Foreskin fibroblast (primary cell): ENCODE measurements at places on chromosomes 16 and 17.

DNA sequence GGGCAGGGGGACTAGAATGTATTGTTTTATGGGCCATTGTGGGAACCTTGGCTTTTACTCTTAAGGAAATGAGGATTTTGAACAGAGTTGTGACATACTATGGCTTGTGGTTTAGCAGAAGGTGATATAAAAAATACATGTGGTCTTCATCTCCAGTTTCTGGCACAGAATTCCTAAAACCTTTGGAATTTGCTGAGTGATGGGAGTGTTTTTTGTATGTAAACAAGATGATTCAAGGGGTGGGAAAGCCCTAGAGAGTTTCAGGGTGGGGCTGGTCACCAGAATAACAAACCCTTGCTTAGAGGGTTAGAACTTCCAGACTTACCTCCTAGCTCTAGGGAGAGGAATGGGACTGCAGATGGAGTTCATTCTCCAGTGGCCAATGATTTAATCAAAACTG is 316.1 kb downstream of the PHKB start:
- DNase-seq, result peak; percentile 20

DNA sequence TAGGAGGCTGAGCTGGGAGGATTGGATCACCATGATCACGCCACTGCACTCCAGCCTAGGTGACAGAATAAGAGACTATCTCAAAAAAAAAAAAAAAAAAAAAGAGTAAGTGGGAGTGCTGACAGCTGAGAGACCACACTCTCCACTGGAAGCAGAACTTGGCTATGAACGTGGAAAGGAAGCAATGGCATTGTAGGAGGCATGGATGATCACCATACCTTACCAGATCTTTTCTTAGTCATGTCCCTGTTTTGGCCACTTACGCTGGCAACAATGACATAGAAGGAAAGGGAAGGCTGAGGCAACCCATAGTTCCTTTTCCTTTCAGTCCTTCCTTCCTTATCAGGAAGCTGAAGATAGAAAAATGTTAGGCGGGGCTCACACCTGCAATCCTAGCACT is 3.7 kb upstream of the ATP1B2 start:
- no peak for DNase-seq

- DNase-seq, result peak; percentile 60
Measured at GRCh38 chr16:74563828-74564263, 43.1 kb downstream of the GLG1 start.

DNA sequence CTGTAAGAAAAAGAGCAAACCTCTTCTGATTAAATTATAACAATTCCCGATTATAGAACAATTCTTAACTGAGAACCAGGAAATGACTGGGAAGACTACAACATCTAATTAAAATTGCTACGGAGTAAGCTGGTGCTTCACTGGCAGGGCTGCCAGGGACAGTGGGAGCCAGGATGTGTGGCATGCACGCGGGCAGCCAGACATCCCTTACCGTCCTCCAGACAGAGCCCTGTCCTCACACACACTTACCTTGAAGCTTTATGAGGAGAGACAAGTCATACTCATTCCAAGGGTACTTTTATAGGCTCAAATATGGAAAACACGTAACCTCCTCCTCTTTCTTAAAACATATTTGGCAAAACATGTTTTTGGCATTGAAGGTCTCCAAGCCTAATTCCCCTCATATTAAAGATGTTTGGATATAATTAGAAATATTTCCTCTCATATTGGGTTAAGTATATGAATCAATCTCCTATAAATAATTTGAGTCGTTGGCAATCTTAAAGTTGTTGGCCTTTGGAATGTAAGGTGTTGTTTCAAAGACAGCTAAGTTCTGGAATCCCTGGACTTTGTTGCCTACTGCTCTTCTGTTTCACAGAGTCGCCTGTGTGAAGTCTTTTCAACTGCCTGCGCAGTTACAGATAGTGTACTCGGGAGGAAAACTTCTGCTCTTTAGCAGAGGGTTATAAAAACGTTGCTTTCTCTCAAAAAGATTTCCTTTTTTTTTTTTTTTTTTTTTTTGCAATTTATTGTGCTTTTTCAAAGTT is at the start of gene MYH1:
Gene MYH1 (minus strand): TSS at position 272 of the 767 bp plus-strand sequence. CDS start 1,900 bp downstream, outside the sequence.
- DNase-seq, result no peak

GRCh38 chr16:53974484-53975080 is 270.6 kb downstream of the FTO start:
- no peak for DNase-seq

DNA sequence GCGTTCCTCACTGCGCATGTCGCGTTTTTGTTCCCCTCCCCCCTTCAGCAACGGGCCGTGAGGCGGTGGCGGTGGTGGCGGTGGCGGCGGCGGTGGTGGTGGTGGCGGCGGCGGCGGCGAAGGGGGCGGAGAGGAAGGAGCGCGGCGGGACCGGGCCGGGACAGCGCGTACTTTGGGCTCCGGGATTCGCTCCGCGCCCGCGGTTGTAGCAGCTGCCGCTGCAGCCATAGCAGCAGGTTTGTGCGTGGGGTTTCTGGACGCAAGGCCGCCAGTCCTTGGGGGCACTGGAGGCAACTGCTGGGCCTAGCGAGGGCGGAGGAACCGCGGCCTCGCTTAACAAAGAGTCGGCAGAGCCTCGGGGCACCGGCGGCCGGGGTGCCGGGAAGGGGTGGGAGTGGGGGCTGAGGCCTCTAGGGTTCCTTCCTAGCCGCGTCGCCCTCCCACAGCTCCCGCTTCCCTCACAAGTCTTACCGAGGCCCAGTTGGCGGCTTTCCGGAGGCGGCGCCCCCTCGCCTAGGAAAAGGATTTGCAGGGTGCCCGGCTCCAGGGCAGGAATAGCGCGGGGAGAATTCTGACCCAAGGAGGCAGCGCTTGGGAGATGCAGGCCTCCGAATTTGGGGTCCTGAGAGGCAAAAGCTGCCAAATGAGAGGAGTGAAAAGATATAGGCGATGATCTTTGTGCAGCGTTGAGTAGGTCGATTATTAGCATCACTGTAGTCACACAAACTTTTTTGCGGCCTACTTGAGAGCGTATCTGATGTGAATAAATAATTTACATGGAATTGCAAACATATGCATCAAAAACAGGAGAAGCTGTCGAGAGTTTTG is at the start of gene DDX42:
Gene DDX42 (plus strand): TSS at position 30 of the 828 bp plus-strand sequence. CDS start 12,880 bp downstream, outside the sequence.
- peak; percentile 75 for DNase-seq

DNA sequence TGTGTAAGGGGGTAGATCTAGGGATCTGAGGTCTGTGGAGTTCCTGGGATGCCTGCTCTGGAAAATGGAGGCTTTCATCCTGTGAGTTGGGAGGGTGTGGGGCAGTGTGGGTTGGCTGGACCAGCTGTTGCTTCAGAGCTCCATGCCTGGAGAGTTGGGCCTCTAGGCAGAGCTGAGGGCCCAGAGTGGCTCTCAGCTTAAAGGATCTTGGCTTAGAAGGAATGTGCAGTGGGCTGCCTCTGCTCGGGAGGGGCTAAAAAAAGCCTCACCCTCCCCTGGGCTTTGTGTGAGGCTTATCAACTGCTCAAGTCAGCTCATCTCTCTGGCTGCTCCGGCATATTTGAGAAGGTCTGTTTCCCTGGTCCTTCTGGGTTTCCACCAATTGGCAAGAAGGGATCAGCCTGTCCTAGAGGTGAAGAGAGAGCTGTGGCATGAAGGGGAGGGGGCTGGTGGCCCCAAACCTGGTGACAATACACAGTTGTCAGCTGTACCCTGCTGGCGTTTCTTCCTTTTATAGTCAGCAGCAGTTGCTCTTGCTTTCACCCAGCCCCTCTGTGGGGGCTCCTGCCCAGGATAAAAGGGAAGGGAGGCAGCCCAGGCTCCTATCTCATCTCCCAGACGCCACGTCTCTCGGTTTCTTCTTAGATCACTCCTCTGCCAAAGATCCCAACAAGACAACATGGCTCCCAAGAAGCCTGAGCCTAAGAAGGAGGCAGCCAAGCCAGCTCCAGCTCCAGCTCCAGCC is at the start of gene MYL4:
Gene MYL4 (plus strand): TSS at position 605 of the 745 bp plus-strand sequence. CDS start 75 bp downstream, at position 680.
- no peak for DNase-seq

DNA sequence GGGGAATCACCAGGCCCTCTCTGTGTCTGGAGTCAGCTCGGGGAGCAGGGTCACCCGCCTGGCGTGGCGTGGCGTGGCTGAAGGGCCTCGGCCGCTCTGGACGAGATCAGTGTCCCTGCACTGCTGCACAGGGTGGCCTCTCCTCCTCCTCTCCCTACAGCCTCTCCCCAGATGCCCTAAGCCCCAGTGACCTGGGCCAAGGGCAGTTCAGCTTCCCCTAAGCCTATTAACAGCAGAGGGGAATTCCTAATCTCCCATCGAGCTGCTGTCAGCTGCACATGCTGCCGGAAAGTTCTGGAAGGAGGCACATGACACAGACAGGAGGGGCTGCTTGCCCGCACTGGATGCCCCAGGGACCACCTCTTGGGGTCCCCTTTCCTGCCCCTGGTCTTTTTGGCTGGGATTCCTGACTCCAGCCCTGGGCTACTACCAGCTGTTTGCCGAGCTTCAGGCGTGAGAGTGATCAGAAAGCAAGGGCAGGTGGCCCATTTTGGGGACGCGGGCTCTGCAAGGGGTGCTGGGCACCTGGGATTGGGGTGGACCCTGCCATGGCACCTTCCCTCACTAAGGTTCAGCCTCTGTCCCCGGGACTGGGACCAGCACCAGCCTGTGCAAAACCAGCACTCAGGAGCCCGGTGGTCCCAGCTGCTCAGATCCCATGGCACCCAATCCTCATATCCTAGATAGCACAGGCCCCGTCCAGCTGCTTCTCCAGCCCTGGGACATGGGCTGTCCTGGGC is 794 bp downstream of the PDE6G start:
- no peak for DNase-seq

DNA sequence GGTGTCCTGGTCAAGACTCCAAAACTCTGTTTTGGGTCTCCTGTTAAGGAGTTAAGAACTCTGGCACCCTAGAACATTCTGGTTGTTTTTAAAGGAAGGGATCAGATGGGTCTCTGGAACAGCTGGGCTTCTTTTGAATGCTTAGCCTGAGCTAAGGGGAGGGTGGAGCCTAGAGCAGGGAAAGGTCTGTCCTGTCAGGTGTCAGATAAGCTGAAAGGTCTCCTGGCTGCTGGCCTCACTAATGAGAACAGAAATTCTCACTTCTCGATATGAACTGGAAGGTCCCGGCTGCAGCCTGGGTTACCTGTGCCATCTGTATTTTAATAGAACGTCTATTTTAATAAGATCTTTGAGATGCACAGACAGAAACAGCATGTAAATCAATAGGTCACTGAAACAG is 69.0 kb downstream of the RAP1GAP2 start:
- no peak for DNase-seq

DNA sequence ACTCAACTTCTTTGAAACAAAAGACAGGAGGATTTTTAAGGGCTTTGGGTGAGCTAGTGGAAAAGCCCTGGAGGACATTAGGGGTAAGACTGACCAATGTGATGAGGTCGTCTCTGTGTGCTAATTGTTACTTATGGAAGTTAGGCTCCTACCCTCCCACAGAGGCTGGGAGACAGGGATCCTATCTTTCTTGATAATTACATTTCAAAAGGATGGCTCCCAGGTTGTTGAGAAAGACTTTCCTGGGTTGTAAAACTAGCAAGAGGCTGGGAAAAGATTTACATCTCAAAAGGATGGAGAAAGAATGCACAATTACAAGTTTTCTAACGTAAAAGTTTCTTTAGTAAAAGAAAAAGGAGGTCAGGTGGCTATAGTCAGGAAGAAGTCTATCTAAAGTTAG is 605.8 kb upstream of the GOT2 start:
- DNase-seq, result no peak

- DNase-seq, result no peak
Measured at GRCh38 chr17:69188796-69189195, 39.8 kb downstream of the ABCA10 start.

GRCh38 chr16:66603537-66604375 is 748 bp upstream of the CMTM3 start:
- peak; percentile 47 for DNase-seq

DNA sequence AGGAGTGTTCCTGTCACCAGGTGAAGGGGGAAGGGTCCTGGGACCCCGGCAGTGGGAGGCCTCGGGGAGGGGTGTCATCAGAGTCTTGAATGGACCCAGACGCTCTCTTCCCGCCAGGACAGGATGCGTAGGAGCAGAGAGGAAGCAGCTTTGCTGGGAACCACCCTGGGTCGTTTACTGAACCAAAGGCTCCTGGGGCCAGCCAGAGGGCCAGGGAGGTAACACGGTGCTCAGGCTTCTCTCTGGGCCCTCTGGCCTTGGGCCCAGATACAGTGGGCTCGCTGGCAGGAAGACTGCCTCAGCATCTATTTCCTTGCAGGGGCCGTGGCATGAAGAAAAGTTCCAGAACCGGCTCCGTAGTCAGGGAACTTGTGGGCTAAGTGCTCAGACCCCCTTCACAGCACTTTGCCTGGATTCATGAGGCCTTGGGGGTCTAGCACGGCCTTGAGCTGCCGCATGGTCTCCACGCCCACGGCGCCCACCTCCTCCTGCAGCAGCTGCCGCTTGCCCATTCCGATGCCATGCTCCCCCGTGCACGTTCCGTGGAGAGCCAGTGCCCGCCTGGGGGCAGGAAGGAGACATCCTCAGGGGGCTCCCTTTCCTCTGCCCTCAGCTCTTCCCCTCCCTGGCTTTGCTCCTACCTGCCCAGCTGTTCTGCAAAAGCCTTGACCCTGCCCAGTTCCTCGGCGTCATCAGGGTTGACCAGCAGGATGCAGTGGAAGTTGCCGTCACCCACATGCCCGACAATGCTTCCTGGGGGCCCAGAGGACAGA is 4.4 kb downstream of the LDHD start:
- no peak for DNase-seq

GRCh38 chr16:27977966-27978365 is 85.5 kb downstream of the GSG1L start:
- no peak for DNase-seq

DNA sequence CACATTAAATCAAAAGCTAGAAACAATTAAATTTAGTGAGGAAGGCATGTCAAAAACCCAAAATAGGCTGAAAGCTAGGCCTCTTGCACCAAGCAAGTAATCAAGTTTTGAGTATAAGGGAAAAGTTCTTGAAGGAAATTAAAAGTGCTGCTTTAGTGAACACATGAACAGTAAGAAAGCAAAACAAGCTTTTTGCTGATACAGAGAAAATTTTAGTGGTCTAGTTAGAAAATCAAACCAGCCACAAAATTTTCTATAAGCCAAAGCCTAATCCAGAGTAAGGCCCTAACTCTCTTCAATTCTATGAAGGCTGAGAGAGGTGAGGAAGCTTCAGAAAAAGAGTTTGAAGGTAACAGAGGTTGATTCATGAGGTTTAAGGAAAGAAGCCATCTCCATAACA is 116.2 kb downstream of the CYB561 start:
- no peak for DNase-seq

- DNase-seq, result peak; percentile 41
Measured at GRCh38 chr16:11138769-11139325, 117.2 kb downstream of the SOCS1 start.
